ENCODE measurements at places on chromosomes 11 and 22. TPM values are rescaled to one million over a fixed set of nuclear protein-coding genes. Genes with fewer than 3 reads are reported as not detected.

The ZFPL1 gene
- 31.5 TPM for total RNA-seq

The PANX3 gene
- total RNA-seq = not detected

The CABP4 gene
- 2.4 TPM for total RNA-seq

GRCh38 chr22:23400286-23400981 is 179.7 kb downstream of the IGLL1 start:
- H3K27ac ChIP-seq = no peak overlapping the region
- H3K27me3 ChIP-seq = no peaks in the 10 kb centered on the region
- no peak overlapping the region for H3K4me3 ChIP-seq
- no peaks in the 10 kb centered on the region for H3K4me1 ChIP-seq

- no peak overlapping the region for H3K27ac ChIP-seq
- H3K4me3 ChIP-seq = no peak overlapping the region
- DNase-seq = no peak
- H3K27me3 ChIP-seq = no peaks in the 10 kb centered on the region
- H3K36me3 ChIP-seq = no peaks in the 10 kb centered on the region
- H3K4me1 ChIP-seq = no peaks in the 10 kb centered on the region
Observed at GRCh38 chr11:11454671-11455223, 101.7 kb upstream of the CSNK2A3 start.

DNA sequence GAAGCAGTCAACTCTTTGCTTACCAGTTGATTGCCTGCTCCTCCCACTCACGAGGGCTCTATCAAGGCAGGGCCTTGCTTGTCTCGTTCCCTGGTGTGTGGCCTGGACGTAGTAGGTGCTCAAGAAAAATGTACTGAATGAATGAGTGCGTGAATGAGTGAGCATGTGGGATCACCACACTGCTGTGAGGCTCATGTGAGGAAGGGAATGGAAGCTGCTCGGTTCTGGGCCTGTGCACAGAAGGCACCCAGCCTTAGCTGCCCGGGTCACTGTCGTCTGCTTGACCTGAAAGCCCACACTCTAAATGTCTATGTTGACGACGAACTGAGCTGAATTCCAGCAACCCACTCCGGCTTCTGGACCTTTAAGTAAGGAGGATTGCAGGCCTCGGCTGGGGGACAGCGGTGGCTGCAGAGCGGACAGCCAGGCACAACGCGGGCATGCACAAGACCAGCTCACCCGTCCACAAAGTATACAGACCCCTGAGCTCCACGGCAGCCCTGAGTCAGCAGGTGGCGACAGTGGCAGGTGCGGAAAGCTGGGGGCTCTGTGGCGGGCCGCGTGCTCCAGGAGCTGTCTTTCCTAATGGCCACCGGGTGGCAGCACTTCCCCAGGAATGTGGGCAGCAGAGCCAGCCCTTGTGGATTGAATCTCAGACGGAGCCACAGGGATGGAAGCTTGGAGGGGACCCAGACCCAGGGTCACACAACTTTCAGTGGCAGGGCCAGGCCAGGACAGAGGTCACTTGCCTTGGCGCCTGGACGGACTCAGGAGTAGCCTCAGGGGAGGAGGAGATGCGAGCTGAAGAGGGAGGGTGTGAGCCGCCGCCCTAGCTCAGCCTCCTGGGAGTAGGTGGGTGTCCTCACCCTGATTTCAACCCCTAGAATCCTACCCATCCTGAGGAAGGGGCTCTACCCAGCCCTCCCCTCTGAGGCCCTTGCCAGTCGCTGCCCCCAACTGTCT is 5.0 kb upstream of the PICK1 start:
- peak; percentile 93 for DNase-seq
- no peak overlapping the region for H3K4me3 ChIP-seq
- H3K36me3 ChIP-seq = no peaks in the 10 kb centered on the region

GRCh38 chr22:20787746-20788626 is 14.1 kb downstream of the SERPIND1 start:
- H3K27ac ChIP-seq = no peak overlapping the region
- peaks cover 5% of the 10 kb centered on the region for H3K36me3 ChIP-seq
- H3K27me3 ChIP-seq = no peaks in the 10 kb centered on the region
- no peaks in the 10 kb centered on the region for H3K4me1 ChIP-seq
- no peak for DNase-seq

- no peak overlapping the region for H3K4me3 ChIP-seq
- no peaks in the 10 kb centered on the region for H3K27me3 ChIP-seq
- DNase-seq = no peak
- H3K36me3 ChIP-seq = no peaks in the 10 kb centered on the region
Observed at GRCh38 chr11:63911876-63912275, 5.1 kb downstream of the RCOR2 start.

- no peaks in the 10 kb centered on the region for H3K36me3 ChIP-seq
- no peak for DNase-seq
- no peak overlapping the region for H3K27ac ChIP-seq
- H3K4me3 ChIP-seq = no peak overlapping the region
Observed at GRCh38 chr22:43749473-43749872, 62.6 kb downstream of the EFCAB6 start.

DNA sequence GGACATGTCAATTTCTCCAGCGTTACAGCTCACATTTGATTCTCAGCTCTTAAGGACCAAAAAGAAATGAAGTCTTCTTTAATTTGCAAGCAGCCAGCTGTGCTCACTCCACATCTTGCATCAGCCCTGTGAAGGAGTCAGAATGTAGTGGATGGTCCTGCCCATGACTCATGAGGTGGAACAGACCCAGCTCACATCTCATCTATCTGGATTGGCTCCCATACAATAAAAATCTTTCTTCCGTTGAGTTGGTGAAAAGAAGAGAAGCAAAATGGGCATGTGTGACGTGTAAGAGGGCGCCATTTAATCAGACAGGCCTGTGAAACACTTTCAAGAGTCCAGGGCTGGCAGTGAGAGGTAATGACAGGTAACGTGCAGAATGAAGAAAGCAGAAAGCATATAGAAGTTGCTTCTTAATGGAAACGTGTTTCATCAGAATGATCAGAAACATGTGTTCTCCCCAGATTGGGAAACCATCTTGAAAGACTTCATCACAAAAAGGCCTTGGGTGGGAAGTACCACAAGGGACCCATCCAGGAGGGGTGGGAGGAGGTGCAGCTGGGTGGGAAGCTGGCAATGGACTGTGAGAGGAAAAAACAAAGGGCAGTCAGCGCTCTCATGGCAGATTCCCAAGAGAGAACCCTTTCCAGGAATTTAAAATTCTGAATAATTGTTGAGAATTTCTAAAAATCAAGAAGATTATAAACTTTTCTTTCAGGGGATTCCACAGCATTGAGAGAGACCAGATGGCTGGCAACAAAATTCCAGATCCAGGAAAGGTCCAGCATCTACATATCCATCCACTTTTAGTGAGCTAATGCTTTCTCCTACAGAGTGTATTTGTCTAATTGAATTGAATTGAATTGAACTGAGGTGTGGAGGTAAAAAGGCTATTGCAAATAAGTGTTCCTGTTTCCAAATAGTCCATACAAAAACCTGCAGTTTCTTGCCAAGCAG is 57.0 kb downstream of the ETS1 start:
- H3K4me1 ChIP-seq = no peaks in the 10 kb centered on the region
- H3K4me3 ChIP-seq = no peak overlapping the region
- no peaks in the 10 kb centered on the region for H3K36me3 ChIP-seq
- no peak overlapping the region for H3K27ac ChIP-seq
- DNase-seq = no peak

GRCh38 chr11:123671534-123671933 is 17.1 kb upstream of the SCN3B start:
- H3K4me3 ChIP-seq = no peak overlapping the region
- H3K4me1 ChIP-seq = no peaks in the 10 kb centered on the region
- DNase-seq = no peak

DNA sequence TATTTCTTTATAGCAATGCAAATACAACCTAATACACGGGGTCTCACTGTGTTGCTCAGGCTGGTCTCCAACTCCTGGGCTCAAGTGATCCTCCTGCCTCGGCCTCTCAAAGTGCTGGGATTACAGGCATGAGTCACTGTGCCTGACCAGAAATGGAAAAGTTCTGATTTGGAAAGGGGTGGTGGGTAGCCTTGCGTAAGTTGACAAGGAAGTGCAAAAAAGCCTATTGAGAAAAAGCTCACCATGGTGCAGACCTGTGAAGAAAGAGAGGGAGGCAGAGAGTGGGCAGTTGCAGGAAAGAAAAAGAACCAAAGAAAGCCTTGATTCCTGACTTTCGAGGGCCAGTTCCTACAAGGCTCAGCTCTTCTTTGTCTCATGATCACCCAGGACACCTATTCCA is 27.1 kb downstream of the AGBL2 start:
- no peak overlapping the region for H3K27ac ChIP-seq
- DNase-seq = no peak
- no peak overlapping the region for H3K4me3 ChIP-seq
- no peaks in the 10 kb centered on the region for H3K36me3 ChIP-seq

GRCh38 chr11:8008212-8008611 is 21.1 kb downstream of the EIF3F start:
- H3K4me3 ChIP-seq = no peak overlapping the region
- no peak for DNase-seq
- H3K27ac ChIP-seq = no peak overlapping the region
- peaks cover 2% of the 10 kb centered on the region for H3K27me3 ChIP-seq
- no peaks in the 10 kb centered on the region for H3K36me3 ChIP-seq
- no peaks in the 10 kb centered on the region for H3K4me1 ChIP-seq

DNA sequence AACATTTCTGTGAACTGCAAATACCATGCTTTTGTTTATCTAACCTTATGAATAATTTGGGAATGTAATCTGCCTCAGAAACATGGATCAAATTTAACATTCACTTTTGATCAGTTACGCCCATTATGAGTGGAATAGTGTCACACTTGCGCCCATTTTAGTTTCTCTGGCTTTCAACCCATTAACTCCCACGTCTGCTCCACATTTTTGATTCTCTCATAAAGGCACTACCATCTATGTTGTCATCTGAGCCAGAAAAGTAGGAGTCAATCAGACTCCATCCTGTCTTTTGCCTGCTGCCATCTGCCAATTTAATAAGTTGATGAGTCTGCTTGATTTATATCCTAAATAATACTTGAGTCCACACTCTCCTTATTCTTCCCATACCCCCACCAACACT is 1090.7 kb downstream of the DLG2 start:
- H3K36me3 ChIP-seq = no peaks in the 10 kb centered on the region
- DNase-seq = no peak
- no peak overlapping the region for H3K27ac ChIP-seq

DNA sequence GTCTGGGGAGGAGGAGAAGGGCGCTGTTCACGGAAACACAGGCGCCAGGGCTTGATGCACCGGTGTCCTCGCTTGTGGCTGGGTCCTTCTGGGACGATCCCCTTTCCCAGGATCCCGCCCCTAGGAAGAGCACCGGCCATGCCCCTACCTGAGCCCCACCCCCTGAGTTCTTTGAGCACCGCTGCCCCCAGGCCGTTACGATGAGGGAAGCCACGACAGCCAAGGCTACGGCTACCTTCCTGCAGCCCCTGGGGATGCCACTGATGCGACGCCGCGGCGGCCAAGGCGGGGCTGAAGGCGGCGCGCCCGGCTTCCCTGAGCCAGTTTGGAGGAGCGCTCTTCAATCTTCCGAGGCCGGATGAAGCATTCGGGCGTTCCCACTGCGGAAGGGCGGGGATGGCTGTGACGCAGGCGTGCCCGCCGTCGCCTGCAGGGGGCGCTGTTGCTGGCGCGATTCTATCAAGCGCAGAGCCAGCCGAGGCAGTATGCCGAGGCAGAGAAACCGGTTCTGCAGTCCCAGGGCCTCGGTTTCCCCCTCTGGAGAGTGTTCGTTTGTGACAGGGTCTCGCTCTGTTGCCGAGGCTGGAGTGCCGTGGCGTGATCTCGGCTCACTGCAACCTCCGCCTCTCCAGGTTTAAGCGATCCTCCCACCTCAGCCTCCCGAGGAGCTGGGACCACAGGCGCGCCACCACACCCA is 9.7 kb upstream of the NEFH start:
- peak; percentile 88 for DNase-seq
- no peak overlapping the region for H3K4me3 ChIP-seq
- no peaks in the 10 kb centered on the region for H3K27me3 ChIP-seq
- H3K36me3 ChIP-seq = no peaks in the 10 kb centered on the region
